Right kidney (tissue), 9 donors: ENCODE measurements at places on chromosomes 5 and 9.
A peak's percentile ranks its signal among the peaks of the same experiment; 100 is the strongest.

GRCh38 chr9:127366594-127366993 lies 30.4 kb upstream of the SLC2A8 start:
- no peak for DNase-seq

DNA sequence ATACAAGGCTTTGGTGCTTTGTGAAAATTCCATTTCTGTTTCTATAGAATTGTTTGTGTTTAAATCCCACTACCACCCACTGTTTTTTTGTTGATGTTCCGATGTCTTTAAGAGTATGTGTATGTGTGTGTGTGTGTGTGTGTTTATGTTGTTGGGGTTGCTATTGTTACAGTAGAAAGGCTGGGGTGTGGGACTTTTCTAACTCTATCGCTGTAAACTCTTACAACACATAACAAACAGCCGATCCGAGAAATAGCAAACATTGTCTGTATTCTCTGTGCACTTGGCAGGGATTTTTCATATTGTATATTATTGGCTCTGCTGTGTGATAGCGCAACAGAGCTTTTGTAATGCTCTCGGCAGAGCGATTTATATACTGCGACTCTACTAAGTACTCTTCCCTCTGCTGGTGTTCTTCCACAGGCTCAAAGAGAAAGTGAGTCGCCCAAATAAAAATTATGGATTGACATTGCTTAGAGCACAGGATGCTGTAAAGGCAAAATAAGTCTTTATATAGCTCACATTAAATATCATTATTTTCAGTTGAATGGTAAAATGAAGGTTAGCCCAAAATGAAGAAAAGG lies 492.2 kb upstream of the ARRDC3 start:
- no peak for DNase-seq

DNA sequence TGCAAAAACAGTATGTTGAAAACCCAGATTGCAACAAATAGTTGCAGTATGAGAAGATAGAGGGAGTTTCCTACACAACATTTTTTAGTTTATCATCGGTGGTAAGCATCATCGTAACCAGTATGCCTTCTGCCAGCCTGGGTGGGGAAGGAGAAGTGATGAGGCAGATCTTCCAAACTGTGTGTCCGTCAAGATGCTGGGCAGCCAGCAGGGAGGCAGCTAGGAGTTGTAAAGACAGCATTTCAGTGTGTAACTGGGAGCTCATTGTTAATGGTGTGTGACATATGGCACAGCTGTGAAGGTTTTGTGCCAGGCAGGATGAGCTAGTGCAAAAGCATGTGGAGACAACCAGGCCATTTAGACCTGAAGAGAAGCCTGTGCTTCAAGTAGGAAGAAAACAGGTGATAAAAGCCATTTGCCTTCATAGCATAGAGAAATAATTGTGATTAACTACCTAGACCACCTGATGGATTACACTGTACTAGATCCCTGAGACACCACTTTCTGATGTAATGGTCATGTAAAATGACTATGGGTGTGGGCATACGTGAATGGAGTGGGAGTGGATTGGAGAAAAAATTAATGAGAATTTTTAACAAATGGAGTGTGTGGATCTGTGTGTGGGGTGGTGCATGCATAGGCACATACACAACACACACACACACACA lies 347.0 kb upstream of the ADAMTSL1 start:
- no peak for DNase-seq

- no peak for DNase-seq
Observed at GRCh38 chr9:124359855-124360678, 55.2 kb downstream of the PSMB7 start.

- DNase-seq: no peak
Observed at GRCh38 chr5:1214936-1215220, 10.3 kb upstream of the SLC6A18 start.

- no peak for DNase-seq
Observed at GRCh38 chr5:50888751-50889150, 222.3 kb downstream of the PARP8 start.

GRCh38 chr9:114307899-114308267 lies 15.0 kb upstream of the ORM1 start:
- no peak for DNase-seq

- DNase-seq: no peak
Observed at GRCh38 chr5:174211277-174211626, 165.7 kb downstream of the NSG2 start.

DNA sequence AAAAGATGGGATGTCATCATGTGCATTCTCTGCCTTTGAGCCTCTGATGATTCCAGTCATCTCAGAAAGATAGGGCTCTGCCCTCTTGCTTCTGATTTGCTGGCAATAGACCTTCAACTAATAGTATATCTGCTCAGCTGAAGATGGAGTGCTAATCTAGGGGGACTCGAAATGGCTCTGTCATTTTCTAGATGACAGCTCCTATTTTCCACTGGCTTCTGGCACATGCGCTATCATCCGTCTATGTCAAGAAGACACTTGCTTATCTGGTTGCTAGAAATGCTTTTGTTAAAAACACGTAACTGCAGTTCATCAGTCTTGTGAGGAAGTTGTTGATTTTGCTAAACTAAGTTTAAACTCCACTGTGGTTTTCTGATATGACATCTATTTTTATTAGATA lies 265.5 kb upstream of the ZNF608 start:
- no peak for DNase-seq

DNA sequence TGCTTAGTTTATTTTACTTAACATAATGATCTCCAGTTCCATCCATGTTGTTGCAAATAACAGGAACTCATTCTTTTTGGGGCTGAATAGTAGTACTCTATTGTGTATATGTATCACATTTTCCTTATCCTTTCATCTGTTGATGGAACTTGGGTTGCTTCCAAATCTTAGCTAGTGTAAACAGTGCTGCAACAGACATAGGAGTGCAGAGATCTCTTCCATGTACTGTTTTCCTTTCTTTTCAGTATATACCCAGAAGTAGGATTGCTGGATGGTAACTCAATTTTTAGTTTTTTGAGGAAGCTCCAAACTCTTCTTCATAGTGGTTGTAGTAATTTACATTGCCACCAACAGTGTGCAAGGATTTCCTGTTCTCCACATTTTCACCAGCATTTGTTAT lies 138.8 kb upstream of the POC5 start:
- DNase-seq: no peak

DNA sequence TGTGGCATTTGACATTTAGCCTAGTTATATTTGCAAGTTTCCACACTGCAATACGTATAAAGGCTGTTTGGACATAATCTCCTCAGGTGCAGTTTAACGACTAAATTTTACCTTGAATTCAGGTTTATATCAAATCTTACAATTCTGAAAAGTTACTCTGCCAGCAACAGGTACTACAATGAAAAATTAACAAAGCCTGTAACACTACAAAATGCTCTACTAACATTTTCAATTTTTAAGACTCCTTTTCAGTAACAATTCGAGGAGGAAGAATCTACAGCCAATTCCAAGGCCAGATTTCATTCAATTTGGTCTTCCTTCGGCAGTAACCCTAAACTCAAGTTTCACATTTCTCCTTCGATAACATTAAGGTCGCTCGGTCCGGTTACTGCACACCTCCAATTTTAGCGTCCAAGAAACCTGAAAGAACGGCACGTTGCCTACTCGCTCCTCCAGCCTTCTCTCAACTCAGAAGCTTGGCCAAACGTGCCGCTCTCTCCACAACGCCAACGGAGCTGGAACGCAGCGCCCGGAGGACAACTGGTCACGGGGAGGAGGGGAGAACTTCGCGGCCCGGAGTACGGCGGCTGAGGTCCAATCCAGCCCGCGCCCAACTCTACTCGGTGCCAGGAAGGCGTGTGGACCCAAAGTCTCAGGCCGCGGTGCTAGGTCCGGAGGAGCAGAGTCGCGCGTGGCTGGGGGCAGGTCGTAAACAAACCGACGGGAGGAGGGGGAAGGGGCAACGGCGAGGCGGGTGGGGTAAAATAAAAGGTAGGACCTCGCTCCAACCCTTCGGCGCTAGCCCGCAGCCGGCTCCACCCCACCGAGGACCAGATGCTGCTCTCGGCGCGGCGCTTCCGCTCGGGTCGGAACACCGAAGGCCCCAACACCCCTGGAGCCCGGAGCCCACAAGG lies 681 bp downstream of the FNIP1 start:
- DNase-seq: peak; percentile 77

- no peak for DNase-seq
Observed at GRCh38 chr9:84154320-84154719, 173.7 kb downstream of the RMI1 start.

DNA sequence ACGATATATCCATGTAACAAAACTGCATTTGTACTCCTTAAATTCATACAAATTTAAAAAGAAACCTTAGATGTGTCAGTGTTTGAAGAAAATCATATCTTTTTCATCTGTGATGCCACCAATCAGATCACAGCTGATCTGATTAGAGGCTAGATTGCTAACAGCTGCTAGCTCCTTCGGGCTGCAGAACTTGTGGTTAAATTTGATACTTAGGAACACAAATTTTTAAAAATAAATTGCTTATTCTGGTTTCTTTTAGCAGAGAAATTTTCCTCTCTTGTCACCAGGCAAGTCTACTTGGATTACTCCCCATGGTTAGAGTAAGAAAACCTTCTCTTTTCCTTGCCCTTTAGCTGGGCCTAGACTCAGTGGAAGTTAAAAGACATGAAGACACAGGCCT lies 94.6 kb upstream of the RANBP6 start:
- DNase-seq: no peak

DNA sequence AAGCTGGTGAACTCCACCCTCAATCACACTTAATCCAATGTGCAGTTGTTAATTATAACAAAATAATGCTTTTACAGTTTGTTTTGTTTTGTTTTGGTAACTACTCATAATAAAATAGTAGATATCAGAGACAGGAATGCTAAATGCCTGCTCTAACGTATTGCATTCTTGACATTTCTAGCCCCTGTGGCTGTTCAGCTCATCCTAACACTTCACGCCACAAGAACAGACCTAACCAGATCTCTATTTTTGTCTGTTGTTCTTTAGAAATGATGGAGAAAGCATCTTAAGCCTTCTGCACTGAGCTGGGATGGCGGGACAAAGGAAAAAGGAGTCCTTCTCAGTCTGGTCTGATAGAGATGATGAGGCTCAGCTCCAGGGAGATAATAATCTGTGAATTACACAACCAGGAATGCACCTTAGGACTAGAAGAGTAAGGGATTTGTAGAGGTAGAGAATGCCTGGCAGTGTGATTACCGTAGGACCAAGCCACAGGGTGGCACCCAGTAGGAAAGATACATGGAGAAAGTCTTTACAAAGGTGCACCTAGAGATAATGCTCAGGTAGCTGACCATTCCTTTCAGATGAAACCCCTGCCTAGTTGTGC lies 628.8 kb downstream of the PDE4D start:
- no peak for DNase-seq

GRCh38 chr9:99485459-99485858 lies 263.4 kb downstream of the SEC61B start:
- no peak for DNase-seq

GRCh38 chr9:100063185-100063584 lies 35.6 kb downstream of the ERP44 start:
- DNase-seq: peak; percentile 0

DNA sequence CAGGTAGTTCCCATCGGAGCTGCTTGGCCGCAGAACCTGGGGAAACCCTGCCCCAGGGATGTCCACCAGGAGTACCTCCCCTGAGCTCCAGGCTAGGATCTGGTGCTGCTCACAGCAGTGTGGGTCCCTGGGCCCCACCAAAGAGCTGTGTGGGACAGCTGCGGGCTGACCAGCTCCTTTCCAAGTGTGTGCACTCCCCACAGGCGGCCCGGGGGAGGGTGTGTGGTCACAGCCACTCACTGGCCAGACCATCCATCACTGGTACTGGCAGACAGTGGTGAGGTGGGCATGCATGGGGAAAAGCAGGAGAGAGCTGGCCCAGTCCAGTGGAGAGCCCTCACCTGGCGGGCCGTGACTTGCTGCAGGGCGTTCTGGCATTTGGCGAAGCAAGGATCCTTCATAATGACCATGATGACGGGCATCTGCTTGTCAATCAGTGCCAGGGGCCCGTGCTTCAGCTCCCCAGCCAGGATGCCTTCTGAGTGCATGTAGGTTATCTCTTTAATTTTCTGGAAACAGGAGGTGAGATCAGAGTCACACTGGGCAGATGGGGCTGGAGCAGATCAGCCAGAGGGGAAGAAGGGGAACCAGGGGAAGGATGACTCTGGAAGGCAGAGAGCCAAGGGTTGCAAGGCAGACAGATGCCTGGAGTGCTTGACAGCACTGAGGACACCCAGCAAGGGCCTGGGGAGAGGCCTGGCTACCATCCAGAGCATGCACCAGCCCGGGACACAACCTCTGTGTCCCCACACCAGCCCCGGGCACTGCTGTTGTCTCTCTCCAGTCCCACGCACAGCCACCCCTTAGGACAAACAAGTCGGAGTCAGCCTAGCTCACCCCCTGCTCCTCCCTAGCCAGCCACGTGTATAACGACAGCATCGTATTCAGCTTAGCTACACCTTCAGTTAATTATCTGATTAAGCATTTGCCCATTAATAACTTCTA lies 12.8 kb upstream of the MAPK9 start:
- DNase-seq: no peak

DNA sequence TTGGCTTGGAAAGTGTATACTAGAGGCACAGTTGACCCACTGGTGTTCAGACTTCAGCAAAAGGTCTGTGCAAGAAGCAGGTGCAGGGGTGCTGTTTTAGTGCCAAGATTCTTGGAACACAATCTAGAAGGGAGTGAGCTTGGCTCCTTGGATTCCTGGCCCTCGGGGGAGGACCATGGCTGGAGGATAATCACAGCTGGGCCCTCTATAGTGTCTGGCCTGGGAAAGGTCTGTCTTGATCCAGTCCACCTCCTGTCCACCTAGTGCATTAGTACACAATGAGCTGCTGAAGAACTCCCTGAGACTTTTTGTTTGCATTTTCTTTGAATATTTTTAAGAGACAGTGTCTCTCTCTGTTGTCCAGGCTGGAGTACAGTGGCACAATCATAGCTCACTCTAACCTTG lies 50.4 kb upstream of the PLPP1 start:
- DNase-seq: no peak

DNA sequence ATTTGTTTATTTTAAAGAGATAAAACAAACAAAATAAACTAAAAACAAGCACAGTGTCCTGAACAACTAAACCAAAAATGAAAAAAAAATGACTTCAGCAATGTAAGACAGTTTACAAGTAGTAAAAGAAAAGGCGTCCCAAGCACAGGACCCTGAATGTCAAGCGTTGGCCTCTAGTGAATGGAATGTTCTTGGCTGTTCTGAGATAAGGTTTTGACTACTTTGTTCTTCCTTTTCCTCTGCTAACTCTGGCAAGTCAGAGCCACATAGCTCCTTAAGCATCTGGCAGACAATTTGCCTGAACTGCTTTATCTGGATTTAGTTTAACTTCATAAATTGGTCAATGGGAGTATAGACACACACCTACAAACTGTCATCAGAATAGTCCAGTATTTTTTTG lies 655.2 kb downstream of the ANXA1 start:
- DNase-seq: no peak
